NCI-H774 (cell line): ENCODE measurements at places on chromosomes 12 and 14.
A peak's percentile ranks its signal among the peaks of the same experiment; 100 is the strongest.

DNA sequence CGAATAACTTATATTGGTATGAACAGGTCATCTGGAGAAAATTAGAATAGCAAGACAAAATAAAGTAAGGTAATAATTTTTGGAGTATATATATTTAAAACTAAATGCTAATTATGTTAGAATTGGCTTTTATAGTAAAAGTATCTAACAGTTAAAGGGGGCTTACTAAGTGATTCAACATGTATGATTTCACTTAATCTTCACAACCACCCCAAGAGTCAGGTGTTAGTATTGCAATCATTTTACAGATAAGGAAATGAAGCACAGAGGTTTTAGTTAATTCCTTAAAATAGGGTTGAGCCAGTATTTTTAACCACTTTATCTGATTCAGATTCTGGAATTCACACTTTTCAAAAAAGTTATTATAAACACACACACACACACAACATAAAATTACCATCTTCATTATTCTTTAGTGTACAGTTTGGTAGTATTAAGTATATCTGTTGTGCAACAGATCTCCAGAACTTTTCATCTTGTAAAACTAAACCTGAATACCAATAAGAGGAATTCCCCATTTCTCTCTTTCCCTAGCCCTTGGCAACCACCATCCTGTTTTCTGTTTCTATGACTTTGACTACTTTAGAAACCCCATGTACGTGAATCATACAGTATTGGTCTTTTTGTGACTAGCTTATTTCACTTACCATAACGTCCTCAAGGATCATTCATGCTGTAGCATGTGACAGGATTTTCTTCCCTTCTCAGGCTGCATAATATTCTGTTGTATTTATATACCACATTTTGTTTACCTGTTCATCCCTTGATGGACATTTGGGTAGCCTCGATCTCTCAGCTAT lies 12.5 kb downstream of the A2M start:
- no peak for DNase-seq

DNA sequence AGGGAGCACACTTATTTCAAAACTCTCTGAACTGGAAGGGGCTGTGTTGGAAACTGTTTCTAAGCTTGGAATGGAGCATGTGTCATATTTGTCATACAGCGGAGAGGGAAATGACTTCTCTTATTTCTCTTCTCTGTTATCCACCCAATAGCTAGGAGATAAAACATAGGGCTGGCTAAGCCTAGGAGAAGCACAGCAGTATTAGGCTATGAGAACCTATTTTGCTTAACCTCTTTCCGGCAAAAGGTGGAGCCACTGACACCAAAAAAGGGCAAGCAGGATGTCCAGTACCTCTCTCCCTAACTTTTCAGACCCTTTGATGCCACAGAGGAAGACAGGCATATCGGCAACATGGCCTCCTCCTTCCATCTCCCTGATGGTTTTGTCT lies 148.3 kb downstream of the CRADD start:
- no peak for DNase-seq

- DNase-seq = peak; percentile 47
Observed at GRCh38 chr12:102958073-102958829, 777 bp downstream of the ASCL1 start.

GRCh38 chr14:73237786-73238423 lies 599 bp downstream of the PAPLN start:
- no peak for DNase-seq

GRCh38 chr14:54486685-54487084 lies 2.1 kb downstream of the GMFB start:
- no peak for DNase-seq

DNA sequence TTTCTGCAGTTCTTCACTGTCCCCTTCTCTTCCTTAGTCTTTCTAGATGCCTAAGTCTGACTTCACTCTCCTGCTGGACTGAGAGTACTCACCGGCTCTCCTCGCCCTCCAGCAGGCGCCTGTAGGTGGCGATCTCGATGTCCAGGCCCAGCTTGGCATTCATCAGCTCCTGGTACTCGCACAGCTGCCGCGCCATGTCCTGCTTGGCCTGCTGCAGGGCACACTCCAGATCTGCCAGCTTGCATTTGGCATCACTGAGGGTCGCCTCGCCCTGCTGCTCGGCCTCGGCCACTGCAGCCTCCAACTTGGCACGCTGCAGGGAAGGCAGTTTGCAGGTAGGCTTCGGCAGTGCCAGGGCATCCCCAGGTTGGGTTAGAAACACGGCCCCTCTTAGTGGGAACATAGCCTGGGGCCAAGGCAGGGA lies 5.2 kb downstream of the KRT84 start:
- peak; percentile 57 for DNase-seq

GRCh38 chr12:96211988-96212387 lies 17.8 kb downstream of the ELK3 start:
- DNase-seq = no peak
